Left ventricle myocardium superior (tissue), 1 donor: ENCODE measurements at places on chromosomes 2 and 18. TPM values are rescaled to one million over a fixed set of nuclear protein-coding genes. Genes with fewer than 3 reads are reported as not detected.
A peak's percentile ranks its signal among the peaks of the same experiment; 100 is the strongest.

- peak; percentile 28 for DNase-seq
These were observed at the start of gene NEU4 for GRCh38 chr2:241808721-241809382. TSS of gene NEU4 (plus strand) at chr2:241809193. CDS start at chr2:241814485, 5,292 bp downstream.

- DNase-seq: no peak
These were observed 5.8 kb downstream of the TBC1D8 start for GRCh38 chr2:101145406-101145805.

TXNDC9 gene
- 20.8 TPM for total RNA-seq

CYP20A1 gene
- total RNA-seq: 10.4 TPM

DLX2 gene
- total RNA-seq: not detected

GRCh38 chr18:76654577-76654976 lies 159.5 kb upstream of the ZNF516 start:
- DNase-seq: no peak

FHOD3 gene
- 347 TPM for total RNA-seq

- peak; percentile 39 for DNase-seq
These were observed 508 bp downstream of the CD8A start for GRCh38 chr2:86790134-86790675.

- no peak for DNase-seq
These were observed 53.8 kb downstream of the SKA1 start for GRCh38 chr18:50428531-50429206.

NDUFS1 gene
- 503 TPM for total RNA-seq

DNA sequence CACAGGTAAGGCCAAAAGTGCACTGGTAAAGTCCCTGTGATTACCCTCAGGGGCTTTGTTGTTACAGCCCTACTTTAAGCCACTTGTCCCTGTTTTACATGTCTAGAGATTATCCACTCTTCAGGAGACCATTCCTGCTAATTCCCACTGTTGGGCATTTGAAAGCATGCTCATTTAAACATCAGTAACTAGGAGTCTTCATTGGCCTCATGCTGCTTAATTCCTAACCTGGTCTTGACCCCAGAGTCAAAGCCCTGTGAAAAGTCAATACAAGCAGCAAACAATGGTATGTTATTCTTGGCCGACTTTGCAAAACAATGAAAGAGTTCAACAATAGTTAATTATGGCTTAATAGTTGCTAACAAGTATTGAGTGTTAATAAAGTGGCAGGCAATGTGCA lies 23.2 kb downstream of the AFF3 start:
- DNase-seq: no peak

AAMP gene
- 47.7 TPM for total RNA-seq

ZNF512 gene
- total RNA-seq: 20.8 TPM

DNA sequence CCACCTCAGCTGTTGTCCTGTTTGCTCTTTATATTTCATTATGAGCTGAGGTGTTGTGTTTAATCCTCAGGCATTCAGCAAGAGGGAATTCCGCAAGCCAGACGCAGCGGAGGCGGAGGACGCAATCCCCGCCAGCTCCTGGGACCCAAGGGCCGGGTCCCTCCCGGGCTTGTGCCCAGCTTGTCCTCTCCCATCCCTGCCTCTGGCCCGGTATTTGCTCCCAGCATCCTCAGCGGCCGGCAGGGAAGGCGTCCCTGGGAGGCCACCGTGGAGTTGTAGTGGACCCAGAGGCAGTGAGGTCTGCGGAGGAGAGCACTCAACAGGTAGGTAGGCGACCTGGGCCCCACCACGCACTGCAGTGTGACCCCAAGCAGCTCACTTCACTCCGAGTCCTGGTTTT lies 42.5 kb upstream of the FOSL2 start:
- DNase-seq: no peak

- DNase-seq: no peak
These were observed 54.2 kb downstream of the GBX2 start for GRCh38 chr2:236113948-236114347.

WNT10A gene
- total RNA-seq: not detected

GPR45 gene
- not detected for total RNA-seq

GRCh38 chr18:73691118-73691517 lies 456.5 kb downstream of the FBXO15 start:
- DNase-seq: no peak

UPP2 gene
- total RNA-seq: not detected

GRCh38 chr2:173851141-173851641 lies 114.0 kb downstream of the SP3 start:
- DNase-seq: peak; percentile 73

SERPINB4 gene
- not detected for total RNA-seq

- DNase-seq: no peak
These were observed 171.2 kb downstream of the SP3 start for GRCh38 chr2:173793709-173794565.

GRCh38 chr2:241009601-241010530 lies 11.4 kb downstream of the SNED1 start:
- peak; percentile 61 for DNase-seq

GRCh38 chr2:62415518-62415917 lies 90.5 kb downstream of the TMEM17 start:
- DNase-seq: no peak

DNA sequence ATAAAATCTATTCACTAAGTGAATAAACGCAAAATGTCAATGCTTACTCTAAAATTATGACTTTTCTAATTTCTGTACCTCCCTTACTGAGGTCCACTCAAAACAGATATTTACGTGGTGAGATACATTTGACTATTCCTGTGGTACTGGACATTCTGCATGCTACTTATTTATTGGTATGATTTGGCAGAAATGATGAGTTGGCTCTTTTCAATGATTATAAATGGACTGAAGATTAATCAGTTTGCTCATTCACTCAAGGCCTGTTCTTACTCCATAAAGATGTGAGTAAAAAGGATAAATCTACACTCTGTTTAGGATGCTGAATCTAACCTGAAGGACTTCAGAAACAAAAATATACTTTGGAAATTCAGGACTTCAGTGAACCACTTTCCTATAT lies 98.8 kb downstream of the OLA1 start:
- no peak for DNase-seq

DNA sequence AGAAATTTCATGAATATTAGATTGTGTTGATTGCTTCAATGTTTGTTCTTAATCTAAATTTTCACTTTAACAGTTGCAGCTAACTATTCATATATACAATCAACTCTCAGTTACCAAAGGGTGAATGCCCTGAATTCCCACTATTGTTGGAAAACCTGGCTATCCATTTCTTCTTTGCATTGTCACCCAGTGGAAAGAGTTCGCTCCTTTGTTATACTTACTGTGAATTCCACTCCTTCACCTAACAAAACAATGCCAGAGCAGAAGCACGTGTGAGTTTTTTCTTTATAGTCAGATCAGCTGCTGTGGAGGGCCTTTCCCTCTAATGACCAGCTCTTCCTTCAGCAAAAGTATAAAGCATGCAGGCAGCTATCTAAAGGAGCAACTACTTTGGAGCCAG lies 409.2 kb upstream of the NRP2 start:
- no peak for DNase-seq

- DNase-seq: no peak
These were observed 406.7 kb upstream of the DDX18 start for GRCh38 chr2:117407746-117408145.

DNA sequence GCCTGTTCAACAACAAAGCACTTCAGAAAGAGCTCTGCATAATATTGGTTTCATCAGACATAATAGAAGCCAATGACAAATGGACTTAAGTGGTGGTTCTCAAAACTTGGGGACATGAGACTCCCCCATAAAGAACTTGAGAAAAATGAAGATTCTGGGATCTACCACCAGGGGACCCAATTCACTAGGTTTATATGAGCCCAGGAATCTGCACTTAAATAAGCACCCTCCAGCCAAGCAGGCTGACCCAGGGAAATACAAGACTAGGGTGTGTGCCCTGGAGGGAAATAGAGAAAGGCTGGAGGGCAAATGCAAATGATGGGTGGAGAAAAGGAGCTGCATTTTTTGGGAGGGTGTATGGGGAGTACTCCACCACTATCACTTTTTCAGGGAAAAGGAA lies 52.5 kb downstream of the SATB2 start:
- no peak for DNase-seq

STPG4 gene
- total RNA-seq: not detected

DNA sequence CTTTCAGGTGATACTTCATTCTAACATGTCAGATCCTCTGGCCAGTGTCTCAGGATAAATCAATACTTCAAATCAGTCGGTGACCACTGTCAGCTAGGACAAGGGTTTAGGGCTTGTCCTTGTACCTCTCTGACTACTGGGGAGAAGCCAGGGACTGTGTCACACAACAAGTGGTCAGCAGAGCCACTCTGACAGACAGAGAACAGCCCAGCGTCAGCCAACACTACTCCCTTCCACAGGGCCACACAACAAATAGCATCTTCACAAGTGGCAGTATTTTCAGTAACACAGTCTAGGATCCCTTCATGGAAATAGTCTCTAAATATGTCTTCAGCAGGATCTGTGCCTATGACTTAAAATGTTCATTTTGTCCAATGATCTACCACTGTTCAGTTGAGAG lies 14.2 kb downstream of the FLACC1 start:
- no peak for DNase-seq

CHRND gene
- not detected for total RNA-seq

LOXHD1 gene
- 0.74 TPM for total RNA-seq

DNA sequence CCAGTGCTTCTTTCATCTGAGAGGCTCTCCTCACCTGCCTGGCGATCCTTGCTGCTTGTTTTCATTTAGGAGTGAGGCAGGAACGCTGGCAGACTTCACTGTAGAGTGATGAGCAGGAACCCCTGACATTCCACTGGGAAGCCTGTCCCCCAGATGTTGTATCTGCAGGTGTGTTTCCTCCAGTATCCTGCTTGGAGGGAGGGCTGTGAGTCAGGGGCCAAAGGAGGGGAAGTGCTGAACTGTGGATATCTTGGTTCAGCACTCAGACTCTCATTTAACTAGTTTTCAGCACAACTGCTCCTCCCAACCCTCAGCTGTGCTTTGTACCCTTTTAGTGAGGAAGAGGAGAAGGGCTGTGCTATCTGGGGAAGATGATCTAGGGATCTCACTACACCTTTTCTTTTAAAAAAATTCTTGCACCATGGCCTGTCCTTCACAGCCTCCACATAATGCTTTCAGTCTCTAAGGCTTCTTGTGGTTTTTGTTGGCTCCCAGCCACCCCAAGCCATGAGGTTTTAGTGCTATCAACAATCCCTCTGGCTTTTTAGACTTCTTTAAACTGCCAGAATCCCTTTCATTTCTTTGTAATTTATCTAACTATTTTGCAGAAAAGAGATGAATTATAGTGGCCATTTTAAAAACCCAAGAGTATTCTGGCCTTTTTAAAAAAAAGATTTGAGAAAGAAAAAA lies 11.2 kb downstream of the ANKAR start:
- DNase-seq: peak; percentile 51

INHA gene
- 1.5 TPM for total RNA-seq

DNA sequence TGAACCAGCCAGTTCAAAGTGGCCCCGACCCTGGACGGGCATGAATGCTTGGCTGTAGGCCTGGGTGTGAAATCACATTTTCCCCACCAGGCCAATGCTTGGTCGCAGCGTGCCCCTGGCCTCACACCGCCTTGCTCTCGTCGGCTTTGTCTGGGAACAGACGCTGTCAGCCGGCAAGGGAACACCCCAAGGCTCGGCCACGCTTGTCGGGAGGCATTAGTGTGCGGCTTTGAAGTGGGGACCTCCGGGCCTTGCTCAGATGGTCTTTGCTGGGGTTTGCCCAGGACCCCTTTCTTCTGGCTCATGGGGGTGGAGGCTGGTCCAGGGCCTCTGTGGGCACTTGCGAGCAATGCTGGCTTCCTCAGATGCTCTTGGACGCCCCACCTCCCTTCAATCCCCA lies 79.1 kb downstream of the INHBB start:
- no peak for DNase-seq

GRCh38 chr2:237977380-237977779 lies 10.6 kb downstream of the UBE2F start:
- no peak for DNase-seq

ZAP70 gene
- 1.7 TPM for total RNA-seq

DNA sequence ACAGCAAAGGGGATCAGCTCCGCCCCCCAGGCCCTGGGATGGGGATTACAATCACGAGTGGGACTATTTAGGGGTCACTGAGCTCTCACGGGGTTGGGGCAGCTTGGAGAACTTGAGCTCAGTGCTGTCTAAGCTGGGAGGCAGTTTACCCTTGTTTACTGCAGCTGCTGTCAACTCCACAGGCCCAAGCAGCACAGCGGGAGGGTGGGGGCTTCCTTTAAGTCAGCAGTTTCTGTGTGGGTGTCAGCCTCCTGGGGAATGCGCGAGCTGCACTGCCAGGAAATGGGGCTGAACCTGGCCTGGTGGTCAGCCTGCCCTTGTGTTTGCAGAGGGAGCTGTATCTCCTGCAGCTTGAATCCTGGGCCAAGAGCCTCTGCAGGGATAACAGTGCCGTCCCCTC lies 29.8 kb downstream of the TOGARAM2 start:
- DNase-seq: peak; percentile 57
